ENCODE measurements at places on chromosomes 7 and 10. TPM values are rescaled to one million over a fixed set of nuclear protein-coding genes. Genes with fewer than 3 reads are reported as not detected.

PNLIPRP2 gene
- not detected for total RNA-seq

FAM185A gene
- total RNA-seq = 12.4 TPM

DNA sequence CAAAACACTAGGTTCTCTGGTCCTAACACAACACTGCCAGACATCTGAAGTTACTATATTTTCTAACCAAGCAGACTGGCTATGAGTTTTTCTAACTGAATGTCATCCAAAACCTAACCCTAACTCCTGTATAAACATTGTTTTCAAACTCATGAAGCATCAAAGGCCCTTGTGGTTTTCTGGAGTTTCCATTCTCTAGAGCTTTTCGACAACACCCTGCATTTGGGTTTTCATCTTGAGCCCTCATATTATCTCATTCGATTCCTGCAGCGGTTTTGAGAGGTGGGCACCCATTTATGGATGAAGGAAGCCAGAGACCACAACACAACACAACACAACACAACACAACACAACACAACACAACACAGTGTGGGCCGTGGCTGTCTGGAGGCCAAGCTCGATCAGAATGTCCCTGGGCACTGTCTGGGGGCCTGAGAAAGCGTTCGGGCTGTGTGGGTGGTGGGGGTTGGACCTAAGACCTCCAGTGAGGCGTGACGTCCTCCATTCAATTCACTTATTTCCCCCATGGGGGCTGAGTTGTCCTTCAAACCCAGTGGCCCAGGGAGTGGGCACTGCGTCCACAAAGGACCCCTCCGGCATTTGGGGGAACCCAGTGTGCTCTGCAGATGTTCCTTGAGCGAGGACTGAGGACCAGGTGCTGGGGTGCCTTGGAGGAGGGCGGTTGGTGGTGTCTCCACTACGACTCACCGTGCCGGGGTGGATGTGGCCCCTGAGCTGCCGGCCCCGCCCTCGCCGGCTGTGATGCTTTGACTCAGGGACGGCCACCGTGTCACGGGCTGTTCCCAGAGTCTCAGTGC, 490.4 kb downstream of the DNAJB6 start:
- H3K36me3 ChIP-seq = no peaks in the 10 kb centered on the region
- H3K27me3 ChIP-seq = no peaks in the 10 kb centered on the region
- H3K27ac ChIP-seq = no peak overlapping the region
- no peaks in the 10 kb centered on the region for H3K4me1 ChIP-seq
- no peak for DNase-seq
- no peak overlapping the region for H3K4me3 ChIP-seq

DNA sequence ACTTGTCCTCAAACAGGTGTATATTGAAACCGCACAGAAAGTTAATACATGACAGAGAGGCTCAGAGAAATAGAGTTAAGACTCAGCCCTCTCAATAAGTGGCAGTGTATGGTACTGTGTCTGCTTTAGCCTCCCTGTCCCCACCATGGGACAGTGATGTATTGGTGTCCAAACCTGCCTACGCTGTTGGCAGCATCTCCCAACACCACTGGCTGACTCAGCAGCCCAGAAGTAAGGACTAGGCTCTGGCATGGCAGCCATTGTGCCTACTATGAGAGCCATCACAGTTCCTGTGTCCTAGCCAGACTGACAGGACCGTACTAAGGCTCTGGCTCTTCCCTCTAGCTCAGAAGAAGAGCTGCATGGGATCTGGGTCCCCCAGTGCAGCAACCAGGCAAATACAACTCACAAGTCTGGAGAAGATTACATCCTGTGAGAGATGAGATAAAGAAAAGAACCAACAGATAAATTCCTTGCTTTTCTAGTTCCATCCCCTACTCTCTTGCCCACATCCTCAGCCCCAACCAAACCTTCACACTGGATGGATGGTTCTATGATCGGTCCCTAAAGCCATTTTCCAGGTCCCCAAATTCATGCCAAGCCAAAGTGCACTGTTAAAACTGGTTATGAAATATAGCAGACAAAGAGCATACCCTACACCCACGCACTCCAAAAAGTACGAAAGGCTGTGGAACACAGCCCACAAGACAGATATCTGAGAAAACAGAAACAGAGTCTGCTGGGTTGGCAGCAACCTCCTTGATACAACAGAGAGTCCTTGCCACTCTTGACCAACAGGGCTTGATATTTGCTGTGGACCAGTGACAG, 44.1 kb upstream of the DMTF1 start:
- H3K36me3 ChIP-seq = no peaks in the 10 kb centered on the region
- no peak overlapping the region for H3K4me3 ChIP-seq
- H3K4me1 ChIP-seq = peaks cover 21% of the 10 kb centered on the region
- DNase-seq = no peak
- no peaks in the 10 kb centered on the region for H3K27me3 ChIP-seq
- H3K27ac ChIP-seq = peak overlapping the region; percentile 17

DNA sequence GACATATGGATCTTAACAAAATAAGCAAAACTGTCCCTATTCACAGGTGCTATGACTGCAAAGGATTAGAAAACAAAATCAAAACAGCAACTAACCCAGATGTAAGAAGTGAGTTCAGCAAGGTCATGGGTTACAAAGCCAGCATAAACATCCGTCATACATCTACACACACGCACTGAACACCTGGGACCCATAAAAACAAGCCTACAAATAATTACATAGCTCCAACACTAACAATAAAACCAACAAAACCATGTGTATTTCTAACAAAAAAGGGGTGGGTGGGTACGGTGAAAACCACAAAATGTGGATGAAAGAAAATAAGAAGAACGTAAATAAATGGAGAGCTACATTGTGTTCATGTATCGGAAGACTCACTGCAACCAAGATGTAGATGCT, 256.8 kb downstream of the ELFN1 start:
- H3K27me3 ChIP-seq = no peaks in the 10 kb centered on the region
- peaks cover 17% of the 10 kb centered on the region for H3K4me1 ChIP-seq
- no peak for DNase-seq
- peaks cover 18% of the 10 kb centered on the region for H3K36me3 ChIP-seq
- no peak overlapping the region for H3K27ac ChIP-seq
- no peak overlapping the region for H3K4me3 ChIP-seq

ABCA13 gene
- total RNA-seq = 0.29 TPM

SPDYE5 gene
- 0.16 TPM for total RNA-seq

DNA sequence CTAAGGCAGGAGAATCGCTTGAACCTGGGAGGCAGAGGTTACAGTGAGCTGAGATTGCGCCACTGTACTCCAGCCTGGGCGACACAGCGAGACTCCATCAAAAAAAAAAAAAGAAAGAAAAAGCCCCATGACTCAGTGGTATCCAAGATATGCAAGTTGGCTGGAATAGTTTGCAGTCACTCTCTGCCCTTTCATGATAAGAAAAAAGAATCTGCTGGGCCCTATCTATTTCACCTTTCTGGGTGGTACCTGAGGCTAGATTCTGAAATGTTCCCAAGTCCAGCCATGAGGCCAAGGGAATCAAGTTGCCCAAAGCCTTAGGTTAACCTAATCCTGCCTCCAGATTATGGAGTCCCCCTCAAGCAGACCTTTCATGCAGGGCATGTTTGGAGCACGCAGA, 24.3 kb downstream of the NKX2-3 start:
- no peak overlapping the region for H3K4me3 ChIP-seq
- H3K27ac ChIP-seq = no peak overlapping the region
- H3K27me3 ChIP-seq = peaks cover 72% of the 10 kb centered on the region
- H3K4me1 ChIP-seq = no peaks in the 10 kb centered on the region
- no peaks in the 10 kb centered on the region for H3K36me3 ChIP-seq
- DNase-seq = no peak

KEL gene
- 2.3 TPM for total RNA-seq

ADAM12 gene
- 13.3 TPM for total RNA-seq

GRCh38 chr10:69496352-69497230, 45.3 kb downstream of the TSPAN15 start:
- H3K27ac ChIP-seq = no peak overlapping the region
- no peaks in the 10 kb centered on the region for H3K27me3 ChIP-seq
- DNase-seq = no peak
- H3K4me3 ChIP-seq = no peak overlapping the region
- H3K4me1 ChIP-seq = peaks cover 11% of the 10 kb centered on the region

PLAU gene
- 5.1 TPM for total RNA-seq

DNA sequence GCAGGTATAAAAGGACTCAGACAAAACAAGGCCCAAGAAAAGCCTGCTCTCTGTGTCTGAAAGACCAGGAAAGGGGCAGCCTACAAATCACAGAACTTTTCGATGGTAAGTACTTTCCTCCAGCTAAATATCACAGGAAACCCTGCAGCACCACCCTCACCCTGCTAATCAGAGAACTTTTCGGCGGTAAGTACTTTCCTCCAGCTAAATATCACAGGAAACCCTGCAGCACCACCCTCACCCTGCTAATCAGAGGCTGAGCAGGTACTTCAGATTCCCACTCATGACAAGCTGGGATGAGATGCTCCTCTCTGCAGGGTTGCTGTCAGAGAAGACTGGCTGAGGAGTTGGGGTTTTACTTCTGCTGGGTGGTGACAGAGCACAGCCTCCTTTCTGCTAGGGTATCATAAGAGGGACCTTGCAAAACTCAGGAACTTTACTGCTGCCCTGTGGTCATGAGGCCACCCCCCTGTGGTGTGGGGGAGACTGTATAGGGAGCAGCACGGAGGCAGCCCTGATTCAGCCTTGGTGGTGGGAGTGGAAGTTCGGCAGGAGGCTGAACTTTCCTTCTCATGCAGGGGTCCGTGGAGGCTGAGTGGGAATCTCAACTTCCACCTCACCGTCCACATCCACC, 7.2 kb downstream of the WDR37 start:
- no peak overlapping the region for H3K27ac ChIP-seq
- H3K4me3 ChIP-seq = no peak overlapping the region
- peaks cover 10% of the 10 kb centered on the region for H3K4me1 ChIP-seq
- H3K27me3 ChIP-seq = no peaks in the 10 kb centered on the region
- DNase-seq = no peak
